ENCODE measurements at places on chromosomes 12 and 14. TPM values are rescaled to one million over a fixed set of nuclear protein-coding genes. Genes with fewer than 3 reads are reported as not detected.

DNA sequence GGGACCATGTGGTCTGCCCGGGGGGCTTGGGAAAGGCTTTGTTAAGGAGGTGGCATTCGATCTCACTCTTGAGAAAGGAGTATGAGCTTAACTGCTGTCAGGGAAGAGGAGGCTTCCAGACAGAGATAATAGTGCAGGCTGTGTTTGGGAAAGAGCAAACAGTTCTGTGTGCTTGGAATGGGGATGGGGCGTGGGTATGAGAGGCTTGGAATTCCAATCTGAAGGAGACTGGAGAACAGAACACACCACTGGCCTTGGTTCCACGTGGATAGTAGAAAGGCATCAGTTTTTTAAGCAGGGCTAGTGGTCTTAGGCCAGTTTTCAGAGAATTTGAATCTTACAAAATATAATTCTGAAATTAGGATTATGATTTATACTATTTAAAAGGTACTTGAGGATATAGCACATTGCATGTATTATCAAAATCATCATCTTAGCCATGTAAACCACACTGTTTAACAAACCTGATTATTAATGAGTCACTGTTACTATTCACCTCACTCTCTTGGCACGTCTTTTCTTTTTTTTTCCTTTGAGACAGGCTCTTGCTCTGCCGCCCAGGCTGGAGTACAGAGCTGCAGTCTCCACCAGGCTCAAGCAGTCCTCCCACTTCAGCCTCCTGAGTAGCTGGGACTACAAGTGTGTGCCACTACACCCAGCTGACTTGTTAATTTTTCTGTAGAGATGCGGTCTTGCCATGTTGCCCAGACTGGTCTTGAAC, 38.5 kb upstream of the KCNK13 start:
- no peak for DNase-seq

GRCh38 chr12:10936506-10936905, 2.6 kb downstream of the TAS2R14 start:
- no peak for DNase-seq

GRCh38 chr14:50675597-50675996, 7.5 kb upstream of the SAV1 start:
- no peak for DNase-seq

GRCh38 chr12:101305226-101305779, 25.4 kb downstream of the UTP20 start:
- no peak for DNase-seq

Gene CLEC1A
- 2.5 TPM for polyA plus RNA-seq
